ENCODE measurements at places on chromosomes 3 and 15. TPM values are rescaled to one million over a fixed set of nuclear protein-coding genes. Genes with fewer than 3 reads are reported as not detected.

The NR1D2 gene
- 43.5 TPM for total RNA-seq

The SPSB4 gene
- 18.7 TPM for total RNA-seq

The CELSR3 gene
- 0.51 TPM for total RNA-seq

The FBXO40 gene
- total RNA-seq, result 12.7 TPM

The HIGD2B gene
- total RNA-seq, result not detected

The PPP1R14D gene
- not detected for total RNA-seq

The ZFYVE19 gene
- 25.3 TPM for total RNA-seq

The KLHL40 gene
- 159 TPM for total RNA-seq

The ETV5 gene
- 26.1 TPM for total RNA-seq

The PPM1L gene
- 37.3 TPM for total RNA-seq

The NR2C2 gene
- total RNA-seq, result 42.7 TPM

The FHIT gene
- total RNA-seq, result 7.4 TPM

The GNAT1 gene
- not detected for total RNA-seq

The TP63 gene
- total RNA-seq, result 43.2 TPM

The ITIH1 gene
- not detected for total RNA-seq

The WDR93 gene
- total RNA-seq, result not detected

The RTP4 gene
- total RNA-seq, result not detected

The ZNF80 gene
- not detected for total RNA-seq

The MST1 gene
- total RNA-seq, result 8.1 TPM

The TATDN2 gene
- 15.5 TPM for total RNA-seq

The PRSS50 gene
- not detected for total RNA-seq

The FES gene
- 40.1 TPM for total RNA-seq

The CCDC14 gene
- total RNA-seq, result 71.7 TPM

The OXTR gene
- total RNA-seq, result 0.62 TPM

The CHRNA7 gene
- 2.8 TPM for total RNA-seq

The SUSD5 gene
- total RNA-seq, result 3.5 TPM

The CCDC13 gene
- 1.1 TPM for total RNA-seq

The HYKK gene
- total RNA-seq, result 6.9 TPM

The GHRL gene
- not detected for total RNA-seq

The KBTBD13 gene
- total RNA-seq, result 2.6 TPM

The HGD gene
- 2.5 TPM for total RNA-seq

The PPP4R2 gene
- 92.1 TPM for total RNA-seq

The TMCO5A gene
- not detected for total RNA-seq

The CISH gene
- 6.5 TPM for total RNA-seq

The FOXB1 gene
- not detected for total RNA-seq

The CCR9 gene
- total RNA-seq, result 0.10 TPM
